ENCODE measurements at places on chromosomes 12 and 14. TPM values are rescaled to one million over a fixed set of nuclear protein-coding genes. Genes with fewer than 3 reads are reported as not detected.

GRCh38 chr14:91244501-91244901 is at the start of gene GPR68:
TSS of gene GPR68 (minus strand) at chr14:91244704. CDS start at chr14:91235050, 9,654 bp downstream.
- DNase-seq: no peak

RERG gene
- polyA plus RNA-seq: 34.5 TPM

- no peak for DNase-seq
These were observed 27.5 kb upstream of the CDKN3 start for GRCh38 chr14:54369343-54369742.

DNA sequence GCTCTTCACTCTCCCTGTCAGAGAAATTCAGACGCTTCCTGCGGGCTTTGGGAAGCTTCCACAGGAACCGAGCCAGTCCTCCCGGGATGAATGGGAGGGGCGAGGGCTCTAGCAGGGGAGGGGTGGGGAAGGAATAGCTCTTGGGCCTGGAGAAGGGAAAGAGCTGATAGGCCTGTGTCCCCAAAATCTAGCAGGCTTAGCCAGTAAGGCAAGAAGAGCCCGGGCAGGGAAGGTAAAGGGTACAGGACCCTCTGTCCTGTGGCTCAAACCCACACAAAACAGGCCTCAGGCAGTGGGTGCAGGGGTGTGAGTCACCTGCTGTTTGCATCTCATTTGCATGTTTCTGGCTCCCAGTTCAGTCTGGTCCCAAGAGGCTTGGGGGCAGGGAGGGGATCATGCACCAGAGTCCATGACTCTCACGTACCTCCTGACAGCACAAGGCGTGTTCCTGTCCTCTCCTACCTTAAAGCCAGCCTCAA is 8.7 kb upstream of the SMUG1 start:
- no peak for DNase-seq

- no peak for DNase-seq
These were observed 8.9 kb downstream of the FAIM2 start for GRCh38 chr12:49894751-49895148.

DNA sequence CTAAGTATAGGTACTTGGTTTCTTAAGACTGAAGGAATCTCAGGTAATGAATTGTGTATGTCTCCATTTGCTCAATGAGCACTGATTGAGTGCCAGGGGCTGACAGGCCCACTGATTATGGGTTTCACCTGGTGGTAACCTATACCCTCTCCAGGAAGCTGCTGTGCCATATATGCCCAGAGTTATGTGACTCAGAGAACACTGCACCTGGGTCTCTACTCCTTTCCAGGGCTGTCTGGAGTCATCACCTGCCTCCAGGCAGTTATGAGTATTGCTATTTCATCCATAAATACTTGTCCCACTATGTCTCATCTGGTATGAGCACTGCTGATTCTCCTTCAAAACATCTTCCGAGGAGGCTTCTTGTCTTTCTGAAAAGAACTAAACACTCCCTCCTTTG is 692.9 kb downstream of the BCL11B start:
- no peak for DNase-seq

DNA sequence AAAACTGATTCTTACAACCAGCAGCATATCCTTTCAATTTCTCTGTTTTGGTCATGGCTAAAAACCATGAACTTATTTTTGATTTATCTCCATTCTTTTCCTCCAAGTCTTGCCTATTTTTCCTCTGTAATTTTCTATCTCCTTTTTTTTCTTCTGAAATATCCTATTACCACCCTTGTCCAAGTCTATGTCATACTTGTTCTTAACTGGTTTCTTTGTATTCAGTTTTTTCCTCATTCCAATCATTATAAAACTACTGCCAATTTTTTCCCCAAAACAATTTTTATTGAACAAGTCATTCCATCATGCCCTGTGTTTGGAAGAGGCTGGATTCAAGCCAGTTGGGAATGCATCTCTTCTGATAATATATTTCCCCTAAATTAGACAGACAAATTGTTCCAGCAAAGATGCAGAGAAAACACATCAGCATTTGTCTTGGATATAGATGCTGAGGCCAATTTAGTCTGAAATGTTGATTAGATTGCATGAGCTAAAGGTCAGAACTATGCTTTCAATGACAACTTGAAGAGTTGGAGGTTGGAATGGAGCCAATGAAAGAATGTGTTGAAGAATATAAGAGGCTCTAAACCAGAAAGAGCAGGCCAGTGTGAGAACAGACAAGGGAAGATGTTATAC is 30.7 kb downstream of the OTOGL start:
- DNase-seq: no peak

RNFT2 gene
- 8.6 TPM for polyA plus RNA-seq

DNA sequence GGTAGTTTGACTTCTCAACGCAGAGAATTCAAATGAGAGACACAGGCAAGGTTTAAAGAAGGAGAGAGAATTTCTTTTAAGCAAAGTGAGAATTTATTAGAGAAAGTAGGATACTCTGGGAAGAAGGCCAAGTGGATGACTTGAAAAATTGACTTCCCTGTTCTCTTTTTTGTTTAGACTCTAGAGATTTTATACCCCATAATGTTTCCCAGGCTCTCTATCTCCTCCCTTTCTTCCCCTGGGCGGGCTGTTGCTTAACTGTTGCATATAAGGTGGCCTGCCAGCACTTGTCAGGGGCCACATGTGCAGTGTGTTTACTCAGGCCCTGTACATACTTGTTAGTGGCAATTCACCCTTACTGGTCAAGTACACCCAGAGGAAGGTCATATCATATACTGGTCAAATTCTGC is 403.7 kb downstream of the SLC6A15 start:
- no peak for DNase-seq

C12orf54 gene
- polyA plus RNA-seq: 0.60 TPM

- DNase-seq: peak; percentile 75
These were observed 25.3 kb upstream of the GPR132 start for GRCh38 chr14:105090493-105091053.

DNA sequence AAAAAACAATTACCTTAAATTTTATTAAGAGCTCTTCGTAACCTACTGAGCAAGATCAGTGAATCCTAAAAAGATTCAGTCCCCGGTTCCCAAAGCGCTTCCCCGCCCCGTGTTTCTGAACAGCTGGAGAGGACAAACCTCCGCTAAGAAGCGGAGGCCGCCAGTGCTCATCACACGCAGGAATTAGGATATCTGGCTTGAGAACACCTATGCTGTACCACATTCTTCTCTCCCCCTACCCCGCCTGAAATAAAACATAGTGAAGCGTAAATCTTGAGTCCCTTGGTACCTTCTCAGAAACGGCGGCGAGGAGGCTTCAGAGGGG is 774 bp upstream of the WDR20 start:
- DNase-seq: peak; percentile 5

GRCh38 chr14:100665511-100666032 is 61.1 kb upstream of the DLK1 start:
- DNase-seq: no peak

GRCh38 chr12:30870491-30871265 is 55.9 kb upstream of the TSPAN11 start:
- no peak for DNase-seq

KRT77 gene
- not detected for polyA plus RNA-seq

- DNase-seq: no peak
These were observed 537.3 kb upstream of the MIS18BP1 start for GRCh38 chr14:45790293-45790692.

DNA sequence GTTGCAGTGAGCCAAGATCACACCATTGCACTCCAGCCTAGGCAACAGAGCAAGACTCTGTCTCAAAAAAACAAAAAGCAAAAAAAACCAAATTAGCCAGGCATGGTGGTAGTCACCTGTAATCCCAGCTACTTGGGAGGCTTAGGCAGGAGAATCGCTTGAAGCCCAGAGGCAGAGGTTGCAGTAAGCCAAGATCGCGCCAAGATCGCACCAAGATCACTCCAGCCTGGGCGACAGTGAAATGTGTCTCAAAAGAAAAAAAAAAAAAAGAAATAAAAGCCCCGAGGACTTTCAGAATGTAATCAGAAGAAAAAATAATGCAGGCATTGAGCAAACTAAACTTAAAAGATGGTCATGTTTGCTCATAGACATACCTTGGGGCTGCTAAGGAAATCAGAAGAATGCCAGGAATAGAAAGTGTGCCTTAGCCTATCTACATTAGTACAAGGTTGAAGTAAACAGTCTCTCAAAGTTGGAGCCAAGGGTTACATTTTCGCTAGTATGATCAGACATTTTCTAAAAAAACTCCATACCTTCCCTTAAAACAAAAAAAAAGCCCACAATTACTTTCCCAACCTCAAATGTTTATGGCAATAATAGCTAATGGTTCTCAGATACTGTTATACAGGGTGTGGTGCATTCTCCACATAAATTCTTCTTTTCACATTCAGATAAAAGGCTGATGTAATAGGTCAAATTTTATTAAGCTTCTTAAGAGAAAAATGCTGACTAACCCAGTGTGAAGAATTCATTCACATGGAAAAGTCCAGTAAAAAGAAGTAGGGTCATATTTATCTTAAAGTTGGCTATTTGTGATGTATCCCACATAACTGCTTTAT is 15.8 kb downstream of the DTD2 start:
- no peak for DNase-seq

DNA sequence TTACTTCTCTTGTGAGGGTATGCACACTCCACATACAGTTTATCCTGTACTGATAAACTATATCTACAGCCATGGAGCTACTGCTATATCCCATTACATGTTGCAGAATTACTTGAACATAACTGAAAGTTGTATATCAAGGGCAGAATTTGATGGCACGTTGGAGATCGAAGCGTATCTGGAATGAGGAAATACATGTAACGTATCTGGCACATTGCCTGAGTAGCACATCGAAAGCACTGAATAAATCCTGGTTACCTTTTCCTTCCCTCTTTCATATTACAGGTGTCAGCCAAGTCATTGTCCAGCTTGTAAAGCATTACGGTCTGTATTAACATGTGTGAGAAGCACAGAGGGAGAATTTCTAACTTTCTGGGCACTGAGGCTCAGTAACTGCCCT is 42.1 kb upstream of the LIN7A start:
- DNase-seq: no peak

DNA sequence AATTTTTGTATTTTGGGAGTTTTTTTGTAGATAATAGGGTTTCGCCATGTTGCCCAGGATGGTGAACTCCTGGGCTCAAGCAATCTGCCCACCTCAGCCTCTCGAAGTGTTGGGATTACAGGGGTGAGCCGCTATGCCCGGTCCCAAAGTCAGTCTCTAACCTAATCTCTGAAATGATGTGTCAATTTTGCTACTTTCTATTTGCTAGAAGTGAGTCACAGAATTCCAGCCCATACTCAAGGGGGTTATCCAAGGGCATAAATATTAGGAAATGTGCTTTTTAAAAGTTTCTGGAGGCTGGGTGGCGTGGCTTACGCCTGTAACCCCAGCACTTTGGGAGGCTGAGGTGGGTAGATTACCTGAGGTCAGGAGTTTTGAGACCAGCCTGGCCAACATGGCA is 40.5 kb downstream of the RESF1 start:
- no peak for DNase-seq

DNA sequence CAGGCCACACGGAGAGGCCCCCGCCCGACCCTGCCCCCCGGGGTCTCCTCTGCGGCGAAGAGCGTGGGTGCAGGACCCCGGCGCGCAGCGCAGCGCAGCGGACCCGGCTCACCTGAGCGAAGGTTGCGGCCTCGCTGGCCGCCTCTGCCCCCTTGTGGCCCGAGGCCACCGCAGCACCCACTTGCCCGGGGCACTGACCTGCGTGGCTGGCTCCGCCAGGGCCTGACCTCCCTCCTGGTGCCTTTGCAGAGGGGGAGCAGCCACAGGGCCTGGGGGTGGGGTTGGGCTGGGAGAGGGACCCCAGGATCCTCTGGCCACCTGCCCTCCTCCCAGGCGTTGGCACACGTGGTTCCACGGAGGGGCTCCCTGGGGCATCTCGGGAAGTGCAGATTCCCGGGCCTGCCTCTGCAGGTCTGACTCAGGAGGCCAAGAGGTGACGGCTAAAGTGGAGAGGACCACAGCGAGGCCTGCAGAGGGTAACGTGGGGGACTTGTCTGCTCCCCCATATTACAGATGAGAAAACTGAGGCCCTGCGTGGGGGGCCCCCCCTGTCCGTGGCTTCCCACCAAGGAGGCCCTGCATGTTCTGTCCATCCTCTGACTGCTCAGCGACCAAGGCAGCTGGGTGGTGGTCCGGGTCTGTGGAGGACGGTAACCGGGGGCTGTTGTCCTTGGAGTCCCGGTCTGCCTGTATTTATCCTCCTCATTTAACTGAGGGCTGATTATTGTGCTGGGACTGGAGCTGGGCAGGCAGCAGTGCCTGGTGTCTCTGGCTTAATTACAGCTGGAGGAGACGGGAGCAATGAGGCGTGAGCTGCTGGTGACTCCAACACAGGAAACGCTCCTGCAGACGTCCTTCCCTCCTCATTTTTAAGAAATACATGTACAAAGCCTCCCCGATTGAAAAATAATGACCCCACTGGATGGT is 67.9 kb upstream of the BEGAIN start:
- no peak for DNase-seq

DNA sequence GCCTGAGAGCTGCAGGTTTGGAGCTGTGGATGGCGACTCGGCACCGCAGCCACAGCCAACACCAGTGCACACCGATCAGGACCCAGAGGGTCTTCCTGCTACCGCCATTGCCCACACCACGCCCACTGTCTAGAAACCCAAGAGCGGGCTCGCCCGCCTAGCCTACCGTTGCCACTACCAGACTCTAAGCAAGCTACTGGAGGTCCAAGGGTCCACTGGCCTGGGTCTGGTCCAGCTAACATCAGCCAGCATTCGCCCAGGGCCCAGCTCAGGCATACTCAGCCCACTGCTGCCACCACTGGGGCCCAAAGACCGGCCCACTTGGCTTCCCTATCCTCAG is 30.5 kb upstream of the MON2 start:
- DNase-seq: no peak

- no peak for DNase-seq
These were observed 14.9 kb upstream of the FKBP11 start for GRCh38 chr12:48940181-48940580.

DNA sequence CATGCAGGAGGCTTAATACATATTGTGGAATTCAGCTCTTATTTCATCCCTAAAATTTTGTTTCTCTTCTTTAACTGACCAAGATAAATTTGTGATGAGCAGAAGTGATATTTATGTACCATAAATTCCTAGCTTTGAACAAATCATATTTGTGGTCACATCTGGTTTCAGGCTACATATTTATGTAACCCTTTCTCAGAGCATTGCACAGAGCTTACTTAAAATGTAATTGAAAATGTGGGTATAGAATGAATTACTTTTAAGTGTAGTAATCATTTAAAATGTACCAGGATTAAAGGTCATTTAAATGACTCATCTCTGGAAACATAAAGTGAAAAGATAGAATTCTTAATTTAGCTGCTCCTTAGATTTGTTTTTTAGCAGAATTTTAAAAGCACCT is 129.9 kb upstream of the FRMD6 start:
- DNase-seq: no peak

DNA sequence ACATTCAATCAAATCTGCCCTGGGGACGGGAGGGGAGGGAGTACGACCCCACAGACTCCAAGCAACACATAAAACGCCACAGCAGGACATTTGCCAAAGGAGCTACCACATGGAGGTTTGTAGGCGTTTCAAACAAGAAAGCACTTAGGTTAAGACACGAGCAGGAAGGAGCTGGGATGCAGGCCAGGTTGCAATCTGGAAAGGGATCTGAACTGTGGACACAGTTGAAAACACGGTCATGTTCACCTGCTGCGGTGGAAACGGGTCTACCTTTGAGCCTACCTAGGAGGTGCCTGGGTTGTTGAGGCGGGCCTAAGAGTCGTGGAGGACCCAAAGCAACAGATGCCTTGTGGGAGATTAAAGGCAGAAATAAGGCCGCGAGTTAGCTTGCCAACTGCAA is 18.4 kb downstream of the PRKAB1 start:
- no peak for DNase-seq
